A549 treated with Mapracorat at 1 μM for 4 hours (cell line): ENCODE measurements at places on chromosomes 6 and 20. TPM values are rescaled to one million over a fixed set of nuclear protein-coding genes. Genes with fewer than 3 reads are reported as not detected.

The COL9A1 gene
- not detected in 5 replicates for total RNA-seq

The CTAGE9 gene
- total RNA-seq: not detected in 5 replicates

The GGTLC1 gene
- total RNA-seq: not detected in 5 replicates

The OVOL2 gene
- 0.25 to 0.33 TPM (median 0.26 TPM) in 3 of 5 replicates, not detected in the others for total RNA-seq

The CLPSL2 gene
- total RNA-seq: 0.79 to 1.4 TPM (median 0.94 TPM) in 4 of 5 replicates, not detected in the other

The SLC13A3 gene
- total RNA-seq: not detected in 5 replicates

The DNAH8 gene
- not detected in 5 replicates for total RNA-seq

The BPIFB6 gene
- total RNA-seq: not detected in 5 replicates

The CDH26 gene
- total RNA-seq: 0.04 to 0.27 TPM (median 0.22 TPM) in 4 of 5 replicates, not detected in the other

The PLAGL2 gene
- total RNA-seq: 14.7 to 16.4 TPM (median 15.1 TPM) in 5 replicates
